ENCODE measurements at places on chromosomes 2 and 18.

DNA sequence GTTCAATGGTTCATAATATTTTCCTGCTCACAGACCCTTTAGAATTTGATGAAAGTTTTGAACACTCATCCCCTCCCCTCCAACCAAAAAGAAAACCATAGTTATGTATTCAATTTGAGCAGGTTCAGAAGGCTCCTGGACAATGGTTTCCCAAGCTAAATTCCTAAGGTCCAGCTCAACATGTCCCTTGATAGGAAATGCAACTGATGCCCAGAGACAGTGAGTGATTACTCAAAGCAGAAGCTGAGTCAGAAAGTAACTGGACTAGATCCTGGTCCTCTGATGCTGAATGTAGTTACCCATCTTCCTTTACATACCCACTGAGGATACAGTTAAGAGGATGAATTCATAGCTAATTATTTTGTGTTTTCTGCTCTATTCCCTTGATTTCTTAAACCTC is 218.9 kb upstream of the NCKAP5 start:
- DNase-seq: no peak

DNA sequence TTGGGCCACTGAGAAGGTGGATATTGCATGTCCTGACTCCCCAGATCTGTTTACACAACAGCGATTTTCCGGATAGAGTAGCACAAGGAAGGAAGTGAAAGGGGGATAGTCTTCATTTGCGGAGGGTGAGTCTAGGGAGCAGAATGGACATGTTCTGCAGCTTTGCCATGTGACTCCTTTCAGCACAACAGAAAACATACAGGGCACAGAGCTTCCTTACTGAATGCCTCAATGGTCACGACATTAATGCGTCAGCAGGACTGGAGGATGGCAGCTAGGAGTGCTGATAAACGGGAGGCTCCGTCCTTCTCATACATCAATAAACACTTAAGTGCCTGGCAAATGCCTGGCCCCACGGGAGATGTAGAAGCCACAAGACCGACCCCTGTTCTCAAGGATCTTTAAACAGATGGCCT is 163.0 kb downstream of the FAM210A start:
- no peak for DNase-seq

DNA sequence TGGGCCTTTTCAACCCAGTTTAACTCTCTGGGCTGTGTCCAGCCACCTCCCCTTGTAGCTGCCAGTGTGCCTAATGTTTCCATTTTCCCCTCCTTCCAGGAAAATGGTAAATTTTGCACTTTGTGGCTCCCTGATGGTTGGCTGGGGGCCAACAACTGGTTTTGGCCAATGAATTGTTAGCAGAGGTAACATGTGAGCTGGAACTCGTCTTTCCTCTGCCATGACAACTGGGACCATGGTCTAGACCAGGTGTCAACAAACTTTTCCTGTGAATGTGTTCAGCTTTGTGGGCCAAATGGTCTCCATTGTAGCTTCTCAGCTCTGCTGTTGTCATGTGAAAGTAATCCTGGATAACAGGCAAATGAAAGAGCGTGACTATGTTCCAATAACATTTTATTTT is 87.2 kb downstream of the DDX1 start:
- no peak for DNase-seq

- no peak for DNase-seq
Observed at GRCh38 chr18:55317324-55317723, 270.7 kb downstream of the TCF4 start.

DNA sequence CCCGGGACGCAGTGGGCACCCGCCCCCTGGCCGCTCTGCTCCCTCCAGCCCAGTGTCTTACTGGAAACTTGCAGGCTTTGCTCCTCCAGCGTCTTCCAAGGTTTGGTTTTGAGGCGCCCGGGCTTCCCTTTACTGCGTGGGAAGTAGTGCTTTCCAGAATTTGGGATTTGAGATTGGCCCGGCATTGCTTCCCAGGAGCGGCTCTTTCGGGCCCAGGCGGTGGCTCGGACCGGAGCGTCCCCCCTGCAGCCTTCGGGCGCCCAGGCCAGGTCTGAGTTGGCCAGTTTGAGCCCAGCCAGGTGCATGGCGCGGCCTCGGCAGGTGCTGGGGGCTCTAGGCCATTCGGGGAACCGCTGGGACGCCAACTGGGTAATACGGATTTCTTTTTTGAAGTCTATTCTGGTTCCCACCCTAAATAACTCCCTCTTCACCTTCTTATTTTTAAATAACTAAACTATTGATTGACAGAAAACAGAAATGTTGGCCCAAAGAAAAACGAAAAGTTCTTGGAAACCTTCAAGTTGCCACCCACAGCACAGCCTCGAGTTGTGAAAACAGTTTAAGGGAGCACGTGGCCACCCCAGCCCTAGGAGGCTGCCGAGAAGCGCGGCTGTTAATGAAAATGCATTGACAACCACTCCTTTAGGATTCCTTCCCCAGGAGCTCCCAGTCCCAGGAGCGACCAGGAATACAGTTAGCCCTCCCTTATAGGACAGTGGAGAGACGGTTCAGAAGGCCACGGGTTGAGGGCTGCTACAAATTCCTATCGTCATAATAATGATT is 766 bp downstream of the SNTG2 start:
- no peak for DNase-seq

DNA sequence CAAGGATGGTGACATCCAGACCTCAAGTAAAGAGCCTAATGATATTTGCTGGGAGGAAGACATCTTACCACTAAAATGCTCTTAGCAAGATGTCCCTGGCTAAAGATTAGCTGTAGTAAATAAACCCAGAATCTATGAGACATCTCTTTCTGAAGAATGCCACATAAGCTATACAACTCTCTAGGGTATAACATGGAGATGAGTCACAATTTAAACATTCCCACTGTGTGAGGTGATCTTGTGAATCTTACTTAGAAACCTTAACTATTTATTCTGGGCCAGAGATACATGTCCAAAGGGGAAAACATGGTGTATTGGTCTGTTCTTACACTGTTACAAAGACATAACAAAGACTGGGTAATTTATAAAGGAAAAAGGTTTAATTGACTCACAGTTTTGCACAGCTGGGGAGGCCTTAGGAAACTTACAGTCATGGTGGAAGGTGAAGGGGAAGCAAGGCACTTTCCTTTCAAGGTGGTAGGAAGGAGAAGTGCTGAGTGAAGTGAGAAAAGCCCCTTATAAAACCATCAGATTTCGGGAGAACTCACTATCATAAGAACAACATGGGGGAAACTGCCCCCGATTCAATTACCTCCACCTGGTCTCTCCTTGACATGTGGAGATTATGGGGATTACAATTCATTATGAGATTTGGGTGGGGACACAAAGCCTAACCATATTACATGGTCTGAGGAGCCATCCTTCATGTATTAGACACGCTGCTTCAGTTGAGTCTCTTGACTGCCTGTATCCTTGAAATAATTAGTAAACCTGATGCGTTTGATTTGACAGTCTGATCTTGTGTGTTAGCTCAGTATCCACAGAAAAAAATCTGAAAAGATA is 17.1 kb downstream of the KRCC1 start:
- DNase-seq: no peak

- no peak for DNase-seq
Observed at GRCh38 chr2:184049566-184049965, 548.8 kb upstream of the ZNF804A start.

GRCh38 chr2:202178346-202178958 is 59.9 kb downstream of the SUMO1 start:
- DNase-seq: no peak

- no peak for DNase-seq
Observed at GRCh38 chr2:122366427-122366826, 611.0 kb downstream of the TSN start.

GRCh38 chr2:45778720-45779171 is 127.3 kb downstream of the PRKCE start:
- peak; percentile 25 for DNase-seq

DNA sequence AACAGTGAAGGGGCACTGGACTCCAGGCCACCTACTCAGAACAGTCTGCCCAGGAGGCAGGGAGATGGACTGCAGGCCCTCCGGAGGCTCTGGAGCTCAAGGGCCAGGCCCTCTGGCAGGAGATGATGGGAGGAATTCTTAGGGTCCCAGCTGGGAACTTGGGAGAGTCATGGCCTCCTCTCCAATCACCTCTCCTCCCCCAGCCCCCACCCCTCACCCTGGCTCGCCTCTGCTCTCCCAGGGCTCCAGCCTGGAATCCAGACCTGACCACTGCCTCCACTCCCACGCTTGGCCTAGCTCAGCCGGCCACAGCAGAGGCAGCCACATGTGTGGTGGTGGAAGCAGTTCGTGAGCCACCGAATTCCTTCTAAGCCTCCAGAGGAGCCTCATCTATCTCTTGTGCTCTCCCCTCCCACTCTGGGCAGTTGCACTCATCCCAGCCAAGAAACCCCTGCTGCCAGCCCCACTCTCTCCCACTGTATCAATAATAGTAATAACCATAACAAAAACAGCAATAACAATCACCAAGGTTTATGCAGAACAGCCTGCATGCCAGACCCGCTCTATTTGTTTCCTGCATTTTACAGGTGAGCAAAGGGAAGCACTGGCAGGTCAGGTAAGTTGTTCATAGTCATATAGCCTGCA is 67.4 kb downstream of the TNS1 start:
- DNase-seq: no peak

GRCh38 chr2:76867854-76868253 is 654.3 kb downstream of the LRRTM4 start:
- no peak for DNase-seq

GRCh38 chr2:20568501-20569463 is 82.1 kb downstream of the HS1BP3 start:
- DNase-seq: no peak

- no peak for DNase-seq
Observed at GRCh38 chr18:55857956-55858355, 270.0 kb upstream of the TCF4 start.

DNA sequence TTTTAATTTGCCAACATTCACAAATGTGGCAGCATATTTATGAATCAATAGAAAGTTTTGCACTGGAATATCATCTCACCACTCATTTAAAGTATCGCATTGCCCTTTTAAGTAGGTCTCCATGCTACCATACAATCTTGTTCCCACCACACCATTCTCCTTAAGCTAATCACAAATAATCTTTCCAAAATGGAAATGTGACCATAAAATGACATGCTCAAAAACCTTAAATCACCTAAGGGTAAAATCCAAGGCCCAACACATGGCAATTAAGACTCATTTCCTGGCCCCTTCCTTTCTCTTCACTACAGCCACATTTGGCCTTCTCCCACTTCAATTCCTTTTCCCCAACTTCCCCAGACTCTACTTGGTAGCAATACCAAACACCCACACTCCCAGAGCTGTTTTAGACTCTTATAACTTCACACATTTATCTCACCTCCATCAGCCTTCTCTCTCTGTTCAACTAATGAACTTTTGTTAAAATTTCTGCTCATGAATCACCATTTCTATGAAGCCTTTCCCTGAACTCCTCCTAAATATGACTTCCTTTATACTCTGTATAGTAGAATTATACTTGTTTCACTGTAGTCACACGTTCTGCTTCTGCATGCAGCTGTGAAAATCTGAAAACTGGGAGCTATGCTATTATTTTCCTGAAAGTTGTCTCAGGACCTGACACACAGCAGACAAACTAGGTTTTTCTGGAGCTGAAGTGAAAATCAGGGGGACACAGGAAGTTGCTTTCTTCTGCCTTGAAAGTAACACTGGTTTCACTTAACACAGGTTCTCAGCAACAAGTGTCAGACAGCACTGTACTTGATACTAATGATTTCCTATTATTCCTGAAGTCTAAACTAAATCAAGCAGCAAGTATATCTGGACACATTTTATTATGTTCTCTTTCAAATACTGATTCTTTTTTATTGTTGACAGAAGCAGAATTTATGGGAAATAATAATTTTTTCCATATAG is 303.9 kb downstream of the ZEB2 start:
- no peak for DNase-seq

GRCh38 chr2:215870088-215870490 is 143.3 kb downstream of the MREG start:
- DNase-seq: no peak

- DNase-seq: no peak
Observed at GRCh38 chr2:20224164-20224715, 690 bp downstream of the SDC1 start.
